ENCODE measurements at places on chromosomes 1 and 21.

DNA sequence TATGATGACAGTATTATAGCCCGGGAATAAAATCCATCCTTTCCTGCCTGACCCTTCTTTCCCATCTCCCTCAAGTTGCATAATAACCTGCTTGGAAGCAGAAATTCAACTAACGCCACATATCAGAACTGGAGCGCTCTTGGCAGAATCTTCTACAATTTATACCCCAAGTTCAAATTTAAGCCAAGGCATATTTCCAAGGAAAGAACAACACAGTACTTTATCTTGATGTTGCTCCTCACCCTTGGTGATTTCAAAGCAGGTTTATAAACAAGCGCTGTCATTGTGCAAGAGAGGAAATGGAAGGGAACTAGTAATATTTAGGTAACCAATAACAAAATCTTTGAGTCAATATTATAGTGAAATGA is 38.0 kb upstream of the PTGFRN start:
- DNase-seq: no peak

DNA sequence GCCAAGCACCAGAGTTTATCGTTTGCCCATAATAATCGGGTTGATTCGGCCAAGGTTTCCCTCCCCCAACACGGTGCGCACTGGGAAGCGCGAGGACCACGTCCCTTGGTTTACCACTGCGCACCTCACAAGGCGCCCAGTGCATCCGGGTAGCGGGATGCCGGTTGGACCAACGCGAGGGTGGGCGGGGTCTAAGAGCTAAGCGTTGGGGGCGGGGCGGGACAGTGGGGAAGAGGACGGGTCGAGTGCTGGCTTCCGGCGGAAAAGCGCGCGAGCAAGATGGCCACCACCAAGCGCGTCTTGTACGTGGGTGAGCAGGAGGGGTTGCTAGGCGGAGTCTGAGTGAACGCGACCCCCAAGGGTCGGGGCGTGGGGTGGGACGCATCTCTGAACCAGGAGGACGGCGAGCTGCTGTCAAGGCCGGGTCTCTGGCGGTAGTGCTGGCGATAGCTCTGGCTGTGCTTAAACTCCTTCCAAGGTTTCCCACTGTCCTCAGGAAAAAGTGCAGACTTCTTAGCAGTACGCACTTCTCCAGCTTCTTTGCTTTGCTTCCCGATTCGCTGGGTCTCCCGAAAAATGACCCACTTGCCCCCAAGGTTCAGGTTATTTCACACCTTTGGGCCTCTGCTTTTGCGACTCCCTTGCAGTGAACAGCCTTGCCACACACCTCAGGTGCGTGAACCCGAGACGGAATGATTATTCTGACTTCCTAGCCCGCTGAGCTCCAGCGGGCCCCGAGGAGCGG is at the start of gene PPIE:
PPIE (plus strand) TSS at position 261 of the 745 bp plus-strand sequence; CDS start at position 280, 19 bp downstream.
- DNase-seq: peak; percentile 98

- DNase-seq: no peak
Measured at GRCh38 chr1:173408886-173409285, 68.2 kb upstream of the PRDX6 start.

GRCh38 chr1:201557572-201557958 is 18.6 kb downstream of the NAV1 start:
- no peak for DNase-seq

DNA sequence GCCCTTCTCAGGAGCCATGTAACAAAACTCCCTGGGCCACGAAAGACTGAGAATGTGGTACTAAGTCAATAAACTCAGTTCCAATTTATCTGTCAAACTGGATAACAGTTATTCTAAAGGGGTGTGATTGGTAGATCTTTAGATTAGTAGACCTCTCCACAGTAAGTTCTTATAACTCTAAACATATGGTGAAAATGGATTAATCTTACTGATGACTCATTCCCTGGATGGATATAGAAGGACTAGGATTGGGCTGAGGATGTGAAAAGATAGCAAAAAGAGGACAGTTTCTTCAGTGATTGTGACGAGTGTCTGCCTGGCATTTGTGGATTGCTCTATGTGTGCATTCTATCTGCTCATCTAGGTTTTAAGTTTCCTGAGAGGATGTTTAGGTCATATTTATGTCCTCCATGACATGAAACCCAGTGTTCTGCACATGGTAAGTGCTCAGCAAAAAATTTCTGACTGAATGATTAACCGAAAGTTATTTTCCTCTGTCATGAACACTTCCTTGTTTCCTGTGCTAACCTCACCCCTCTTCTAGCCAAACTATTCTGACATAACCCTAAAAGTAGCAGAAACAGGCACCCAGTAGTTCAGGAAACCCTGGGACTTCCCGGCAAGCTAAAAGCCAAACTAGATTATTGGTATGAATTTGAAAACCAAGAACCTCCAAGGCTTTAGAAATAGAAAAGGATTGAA is 397.5 kb upstream of the PLXNA2 start:
- DNase-seq: no peak
